Right ventricle myocardium inferior (tissue), 1 donor: ENCODE measurements at places on chromosomes 16 and 17. TPM values are rescaled to one million over a fixed set of nuclear protein-coding genes. Genes with fewer than 3 reads are reported as not detected.

DNA sequence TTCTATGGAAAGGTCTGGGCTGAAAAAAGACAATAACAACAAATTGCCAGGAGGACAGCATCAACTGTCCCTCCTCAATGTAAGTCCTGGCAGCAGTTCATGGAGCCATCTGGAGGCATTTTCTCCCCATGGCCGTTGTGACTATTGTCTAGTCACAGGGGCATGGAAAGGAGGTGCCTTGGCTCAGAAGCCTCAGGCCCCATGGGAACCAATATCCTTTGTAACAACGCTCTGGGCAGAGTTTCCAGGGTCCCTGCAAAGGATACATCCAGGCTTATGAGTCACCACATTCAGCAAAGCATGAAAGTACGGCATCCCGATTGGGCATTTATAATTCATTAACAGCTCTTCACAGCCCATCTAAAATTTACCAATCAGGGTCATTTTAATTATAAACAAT is 85.2 kb downstream of the GLG1 start:
- DNase-seq = no peak

- no peak for DNase-seq
Measured at GRCh38 chr16:48115299-48115698, 40.5 kb downstream of the ABCC12 start.

The FA2H gene
- total RNA-seq = 0.32 TPM

DNA sequence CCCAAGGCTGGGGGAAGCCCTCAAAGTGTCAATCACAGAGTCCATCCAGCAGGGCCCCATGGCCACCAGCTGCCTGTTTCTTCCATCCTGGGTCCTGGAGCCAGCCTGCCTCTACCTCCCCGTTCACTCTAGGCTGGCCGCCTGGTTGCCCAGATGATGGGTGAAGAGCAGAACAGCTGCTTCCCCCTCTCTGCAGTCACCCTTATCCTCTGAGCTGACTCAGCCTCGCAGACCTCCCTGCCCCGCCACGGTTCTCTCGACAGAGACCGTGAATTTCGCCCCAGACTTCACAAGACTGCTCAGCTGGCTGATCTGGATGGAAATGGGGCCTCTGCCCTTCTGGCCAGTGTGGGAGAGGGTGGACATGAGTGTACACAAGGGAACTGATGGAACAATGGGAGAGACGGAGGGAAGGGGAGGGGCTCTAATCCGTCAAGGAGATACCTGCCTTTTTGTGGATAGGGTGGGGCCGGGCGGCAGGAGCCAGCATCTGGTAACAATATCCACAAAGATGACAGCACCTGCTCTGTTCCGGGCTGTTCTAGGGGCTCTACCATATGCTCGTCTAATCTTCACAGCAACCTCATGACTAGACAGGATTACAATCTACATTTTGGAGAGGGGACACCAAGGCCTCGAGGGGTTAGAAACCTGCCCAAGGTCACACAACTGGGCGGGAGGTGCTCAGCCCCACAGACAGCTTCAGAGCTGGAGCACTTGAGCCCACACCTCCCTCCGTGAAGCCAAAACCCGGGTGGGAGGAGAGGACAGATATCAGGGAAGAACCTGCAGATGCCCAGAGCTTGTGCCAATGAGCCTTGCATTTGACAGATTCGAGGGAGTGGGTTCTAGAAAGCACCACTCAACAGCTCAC is 136.0 kb downstream of the SDK2 start:
- no peak for DNase-seq

- DNase-seq = no peak
Measured at GRCh38 chr17:40625311-40625710, 22.3 kb downstream of the SMARCE1 start.

GRCh38 chr16:56989988-56990387 is 631 bp downstream of the NLRC5 start:
- no peak for DNase-seq

- DNase-seq = no peak
Measured at GRCh38 chr17:59160157-59161025, 4.8 kb downstream of the PRR11 start.

The CLDN9 gene
- total RNA-seq = 0.32 TPM

DNA sequence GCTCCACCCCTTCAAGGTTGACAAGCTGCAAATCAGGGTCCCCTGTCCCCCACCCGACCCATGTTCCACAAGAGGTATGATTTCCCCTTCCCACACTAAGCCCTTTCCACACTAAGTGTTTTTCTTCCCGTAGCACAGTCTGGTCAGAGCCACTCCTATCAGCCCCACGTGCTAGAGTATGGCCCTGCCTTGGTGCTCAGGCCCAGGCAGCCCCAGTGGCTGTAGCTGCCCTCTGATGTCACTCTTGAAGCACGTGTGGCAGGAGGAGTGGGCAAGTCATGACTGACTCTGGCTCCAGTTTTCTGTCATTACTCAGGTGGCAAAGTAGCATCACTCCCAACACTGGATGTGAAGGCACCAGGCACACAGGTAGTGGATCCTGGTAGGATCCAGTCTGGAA is 35.4 kb upstream of the ERN1 start:
- DNase-seq = no peak

DNA sequence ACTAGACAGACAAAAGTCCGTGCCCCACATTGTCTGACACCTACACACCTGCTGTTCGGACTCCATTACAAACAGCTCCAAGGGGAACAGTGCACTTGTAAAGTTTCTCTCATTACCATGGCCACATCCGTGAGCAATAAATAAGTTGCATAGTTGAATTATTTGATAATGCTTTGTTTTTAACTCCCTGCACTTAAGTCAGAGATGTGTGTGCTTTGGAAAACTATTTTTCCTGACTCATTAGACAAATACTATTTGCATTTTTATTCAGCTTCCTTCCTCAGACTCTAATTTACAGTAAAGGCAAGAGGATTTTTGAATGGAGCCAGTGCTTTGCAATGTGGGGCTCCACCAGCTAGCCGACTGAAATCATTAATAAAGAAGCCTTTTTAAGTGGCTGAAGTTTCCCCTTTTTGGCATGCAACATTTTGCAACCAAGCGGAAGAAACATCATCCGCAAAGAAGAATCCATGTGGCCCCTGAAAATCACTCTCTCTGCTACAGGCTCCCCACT is 6.5 kb upstream of the CCL2 start:
- DNase-seq = no peak

- no peak for DNase-seq
Measured at GRCh38 chr16:87407511-87408112, 15.5 kb downstream of the MAP1LC3B start.

DNA sequence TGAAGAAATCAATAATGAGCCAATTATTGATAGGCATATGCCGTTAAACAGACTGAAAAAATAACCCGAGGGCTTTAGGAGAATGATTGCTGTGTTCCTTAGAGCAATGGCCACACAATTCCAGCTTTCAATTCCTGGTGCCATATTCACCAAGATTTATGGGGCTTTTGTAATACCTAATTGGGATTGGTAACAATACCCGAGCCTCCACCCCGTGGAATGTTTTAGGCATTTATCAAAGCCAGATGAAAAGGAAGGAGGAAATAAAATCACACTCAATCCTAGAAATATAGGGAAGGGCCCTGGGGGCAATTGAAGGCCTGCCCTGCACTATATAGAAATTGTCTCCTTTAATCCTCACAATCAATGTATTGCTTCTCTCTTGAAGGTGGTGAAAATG is 42.1 kb upstream of the MLYCD start:
- no peak for DNase-seq

- no peak for DNase-seq
Measured at GRCh38 chr17:39447561-39447960, 3.5 kb downstream of the MED1 start.

DNA sequence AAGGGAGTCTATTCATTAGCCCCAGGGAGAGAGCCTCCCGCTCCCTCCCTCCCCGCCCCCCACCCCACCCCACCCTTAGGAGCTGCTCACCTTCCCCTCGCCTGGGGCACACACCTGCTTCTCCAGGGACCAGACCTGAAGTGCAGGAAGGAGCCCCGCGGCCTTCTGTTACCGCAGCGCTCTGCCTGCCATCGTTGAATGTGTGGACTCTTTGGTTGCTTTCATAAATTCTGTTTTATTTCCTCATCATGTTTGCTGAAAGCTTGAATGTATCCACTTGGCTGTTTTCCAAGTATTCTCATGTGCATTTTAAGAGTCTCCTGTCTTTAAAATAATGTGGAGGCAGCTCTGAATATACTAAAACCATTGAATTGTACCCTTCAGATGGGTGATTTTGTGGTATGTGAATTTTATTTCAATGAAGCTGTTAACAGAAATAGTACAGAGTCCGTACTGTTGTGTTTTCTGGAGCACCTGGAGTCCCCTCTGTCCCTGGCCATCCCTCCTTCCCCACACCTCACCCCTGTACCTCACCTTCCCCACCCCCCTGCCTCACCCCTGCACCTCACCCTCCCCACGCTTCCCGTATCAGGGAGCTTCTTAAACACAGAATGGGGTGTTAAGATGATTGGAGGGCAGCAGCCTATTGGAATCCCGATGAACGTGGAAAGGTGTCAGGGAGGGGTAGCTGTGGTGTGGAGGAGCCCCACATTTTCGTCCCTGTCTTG is 25.5 kb downstream of the RAB11FIP3 start:
- DNase-seq = no peak

DNA sequence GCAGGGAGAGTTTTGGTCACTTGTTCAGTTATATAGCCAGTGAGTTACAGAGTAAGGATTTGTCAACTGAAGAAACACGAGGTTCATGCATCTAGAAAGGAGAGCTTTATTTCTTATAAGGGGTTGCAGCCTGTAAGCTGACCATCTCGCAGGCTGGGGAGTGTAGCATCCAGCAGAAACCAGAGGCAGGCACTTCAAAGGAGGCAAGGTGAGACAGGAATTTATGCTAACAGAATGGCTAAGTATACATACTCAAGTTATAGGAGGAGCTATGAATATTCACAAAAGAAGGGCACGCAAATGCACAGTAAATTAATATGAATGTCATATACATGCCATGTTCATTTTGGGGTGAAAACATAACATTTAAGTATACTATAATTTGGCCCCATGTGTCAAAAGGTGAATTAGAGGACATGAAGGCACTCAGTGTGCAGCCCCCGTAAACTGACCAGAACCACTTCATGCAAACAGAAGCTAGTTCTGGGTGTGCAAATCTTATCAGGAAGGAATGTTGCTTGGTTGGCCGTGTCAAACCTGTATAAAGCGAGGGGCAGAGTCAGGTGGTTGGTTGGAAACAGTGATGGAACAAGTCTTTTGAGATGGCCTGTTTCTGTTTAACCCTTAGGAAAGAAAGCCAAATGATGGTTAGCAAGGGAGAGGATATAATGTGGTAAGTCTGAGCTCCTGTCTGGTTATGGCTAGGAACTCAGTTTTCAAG is 97.0 kb downstream of the GRIN2A start:
- DNase-seq = no peak

The SLC5A11 gene
- not detected for total RNA-seq

GRCh38 chr17:41215681-41216080 is 10.8 kb upstream of the KRTAP9-2 start:
- no peak for DNase-seq

The ZNF785 gene
- total RNA-seq = 7.6 TPM
